ENCODE measurements at places on chromosomes 1 and 21. TPM values are rescaled to one million over a fixed set of nuclear protein-coding genes. Genes with fewer than 3 reads are reported as not detected.

Gene PPP1R12B
- 51.8 TPM for polyA plus RNA-seq

GRCh38 chr1:228141226-228142044, 1.4 kb downstream of the GUK1 start:
- H3K4me3 ChIP-seq = peak overlapping the region; percentile 98
- DNase-seq = no peak
- H3K27ac ChIP-seq = peak overlapping the region; percentile 93
- H3K27me3 ChIP-seq = peaks cover 2% of the 10 kb centered on the region

DNA sequence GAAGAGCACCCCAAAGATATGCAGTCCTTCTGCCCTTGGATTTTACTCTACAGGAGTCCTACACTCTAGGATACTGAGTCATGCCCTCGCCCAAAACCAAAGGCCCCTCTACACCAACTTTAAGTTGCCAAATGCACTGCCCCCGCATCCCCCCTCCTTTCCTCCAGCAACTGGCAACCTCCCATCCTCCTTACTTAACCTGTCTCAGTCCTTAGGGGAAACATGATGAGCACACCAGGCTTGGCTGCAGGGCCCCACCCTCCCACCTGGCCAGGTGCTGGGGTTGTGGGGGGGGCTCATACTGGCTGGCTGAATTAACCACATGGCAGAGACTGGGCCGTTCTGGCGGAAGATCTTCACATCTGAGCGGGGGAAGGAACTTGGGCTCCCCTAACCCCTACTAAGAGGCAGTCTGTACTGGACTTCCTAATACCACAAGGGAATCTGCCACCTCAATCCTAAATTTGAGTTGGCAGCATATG, 1.2 kb downstream of the HDGF start:
- peak; percentile 61 for DNase-seq
- peak overlapping the region; percentile 89 for H3K4me3 ChIP-seq
- H3K27me3 ChIP-seq = no peaks in the 10 kb centered on the region
- H3K4me1 ChIP-seq = peaks cover 52% of the 10 kb centered on the region
- H3K36me3 ChIP-seq = peaks cover 3% of the 10 kb centered on the region
- peak overlapping the region; percentile 97 for H3K27ac ChIP-seq

- peak overlapping the region; percentile 41 for H3K27ac ChIP-seq
- H3K4me1 ChIP-seq = peaks cover 5% of the 10 kb centered on the region
- peaks cover 4% of the 10 kb centered on the region for H3K36me3 ChIP-seq
Observed at GRCh38 chr1:201982082-201982622, 296 bp upstream of the RNPEP start.

- peak within 1 kb of the TSS; percentile 83 for H3K4me3 ChIP-seq
- H3K27me3 ChIP-seq = no peaks in the 10 kb centered on the region
- DNase-seq = peak; percentile 86
- H3K27ac ChIP-seq = peak within 1 kb of the TSS; percentile 93
- no peaks in the 10 kb centered on the region for H3K36me3 ChIP-seq
- peaks cover 7% of the 10 kb centered on the region for H3K4me1 ChIP-seq
Observed at GRCh38 chr1:215566556-215567490, at the start of gene KCTD3. KCTD3 (plus strand) TSS chr1:215567304; CDS start chr1:215567686, 382 bp downstream.

DNA sequence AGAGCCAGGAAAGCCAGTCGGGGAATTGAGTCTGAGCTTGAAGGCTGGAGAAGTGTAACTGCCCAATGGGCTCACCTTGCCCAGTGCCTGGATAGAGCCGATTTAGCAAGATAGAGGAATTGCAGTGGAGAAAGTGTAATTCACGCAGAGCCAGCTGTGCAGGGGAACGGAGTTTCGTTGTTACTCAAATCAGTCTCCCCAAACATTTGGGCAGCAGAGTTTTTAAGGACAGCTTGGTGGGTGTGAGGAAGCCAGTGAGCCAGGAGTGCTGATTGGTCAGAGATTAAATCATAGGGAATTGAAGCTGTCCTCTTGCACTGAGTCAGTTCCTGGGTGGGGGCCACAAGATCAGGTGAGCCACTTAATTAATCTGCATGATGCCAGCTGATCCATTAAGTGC, 28.4 kb upstream of the NLRP3 start:
- no peak overlapping the region for H3K4me3 ChIP-seq
- no peak overlapping the region for H3K27ac ChIP-seq
- no peaks in the 10 kb centered on the region for H3K4me1 ChIP-seq
- no peak for DNase-seq

- no peaks in the 10 kb centered on the region for H3K27me3 ChIP-seq
- no peak overlapping the region for H3K4me3 ChIP-seq
- no peaks in the 10 kb centered on the region for H3K4me1 ChIP-seq
- no peak overlapping the region for H3K27ac ChIP-seq
- H3K36me3 ChIP-seq = no peaks in the 10 kb centered on the region
- DNase-seq = no peak
Observed at GRCh38 chr1:82321794-82322193, 521.1 kb downstream of the ADGRL2 start.

Gene SPRR2F
- 1.3 TPM for polyA plus RNA-seq

GRCh38 chr1:116371752-116372151, 1.3 kb upstream of the ATP1A1 start:
- H3K27me3 ChIP-seq = no peaks in the 10 kb centered on the region
- H3K4me3 ChIP-seq = no peak overlapping the region
- no peak for DNase-seq
- no peaks in the 10 kb centered on the region for H3K36me3 ChIP-seq
- H3K27ac ChIP-seq = peak overlapping the region; percentile 97

DNA sequence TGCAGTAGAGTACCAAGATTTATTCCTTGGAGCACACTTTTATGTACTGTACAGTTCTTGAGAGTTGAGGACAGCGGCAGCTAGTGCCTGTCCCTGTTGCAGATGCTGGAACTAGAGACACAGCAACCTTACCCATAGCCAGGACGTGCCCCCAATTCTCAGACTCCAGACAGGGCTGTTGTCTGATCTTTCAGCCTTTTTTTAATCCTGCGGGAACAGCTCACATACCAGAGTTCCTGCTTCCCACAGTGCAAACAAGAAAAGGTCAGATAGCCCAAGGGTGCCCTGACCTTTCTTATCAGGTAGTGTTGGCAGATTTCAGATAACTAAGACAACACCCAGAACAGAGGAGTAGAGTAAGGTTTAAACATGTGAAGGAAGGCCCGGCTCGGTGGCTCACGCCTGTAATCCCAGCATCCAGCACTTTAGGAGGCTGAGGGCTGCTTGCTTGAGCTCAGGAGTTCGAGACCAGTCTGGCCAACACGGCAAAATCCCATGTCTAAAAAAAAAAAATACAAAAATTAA, 78.5 kb downstream of the DOP1B start:
- H3K4me1 ChIP-seq = no peaks in the 10 kb centered on the region
- DNase-seq = no peak
- no peak overlapping the region for H3K4me3 ChIP-seq
- peaks cover 34% of the 10 kb centered on the region for H3K36me3 ChIP-seq

Gene MXRA8
- polyA plus RNA-seq = 346 TPM

GRCh38 chr1:209651138-209651587, 1.1 kb downstream of the LAMB3 start:
- DNase-seq = peak; percentile 88
- peaks cover 85% of the 10 kb centered on the region for H3K4me1 ChIP-seq
- H3K27ac ChIP-seq = peak overlapping the region; percentile 99
- H3K36me3 ChIP-seq = peaks cover 27% of the 10 kb centered on the region
- peak overlapping the region; percentile 50 for H3K4me3 ChIP-seq
- no peaks in the 10 kb centered on the region for H3K27me3 ChIP-seq

- no peaks in the 10 kb centered on the region for H3K27me3 ChIP-seq
- no peaks in the 10 kb centered on the region for H3K36me3 ChIP-seq
- DNase-seq = no peak
- H3K4me3 ChIP-seq = no peak overlapping the region
Observed at GRCh38 chr1:196344453-196344852, 263.8 kb downstream of the KCNT2 start.

Gene NBPF10
- polyA plus RNA-seq = 0.79 TPM

Gene CD244
- 2.1 TPM for polyA plus RNA-seq

DNA sequence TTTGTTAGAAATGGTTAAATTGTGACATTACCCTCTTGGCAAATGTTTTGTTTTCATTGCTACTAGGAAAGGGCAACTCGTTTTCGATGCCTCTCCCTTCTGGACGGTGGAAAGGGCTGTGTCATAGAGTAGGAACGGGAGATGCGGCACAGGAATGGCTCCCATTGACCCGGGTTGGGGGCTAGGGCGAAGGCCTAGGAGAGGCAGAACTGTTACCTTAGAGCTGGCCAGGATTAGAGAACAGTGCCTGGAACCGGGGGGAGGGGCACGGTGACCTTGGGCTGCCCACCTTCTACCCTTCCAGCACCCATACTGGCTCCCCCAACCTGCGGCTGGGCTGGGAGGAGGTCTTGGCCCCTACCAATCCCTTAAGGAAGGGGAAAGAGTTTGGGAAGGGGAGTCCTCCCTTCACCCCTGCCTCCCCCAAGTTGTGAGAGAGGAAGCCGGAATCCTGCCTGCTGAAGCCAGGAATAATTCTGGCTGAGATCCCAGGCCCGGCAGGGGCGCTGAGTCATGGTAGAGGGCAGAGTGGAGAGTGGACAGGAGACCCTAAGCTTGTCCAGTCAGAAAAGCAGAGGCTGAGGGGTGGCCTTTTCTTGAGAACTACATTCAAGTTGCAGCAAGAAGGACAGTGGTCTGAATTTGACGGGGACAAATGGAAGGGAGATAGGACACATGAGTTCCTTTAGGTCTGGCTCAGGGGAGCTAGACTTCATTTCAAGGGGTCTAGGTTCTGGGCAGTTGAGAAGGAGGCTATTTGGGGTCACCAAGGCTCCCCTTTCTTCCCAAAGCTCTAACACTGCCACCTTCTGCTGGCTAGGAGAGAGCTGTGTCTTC, 8.2 kb downstream of the LMNA start:
- peaks cover 84% of the 10 kb centered on the region for H3K4me1 ChIP-seq
- no peak overlapping the region for H3K4me3 ChIP-seq
- DNase-seq = no peak
- H3K27ac ChIP-seq = peak overlapping the region; percentile 93
- H3K27me3 ChIP-seq = no peaks in the 10 kb centered on the region

Gene OR2L13
- 0.09 TPM for polyA plus RNA-seq

Gene LPAR3
- 1.1 TPM for polyA plus RNA-seq

DNA sequence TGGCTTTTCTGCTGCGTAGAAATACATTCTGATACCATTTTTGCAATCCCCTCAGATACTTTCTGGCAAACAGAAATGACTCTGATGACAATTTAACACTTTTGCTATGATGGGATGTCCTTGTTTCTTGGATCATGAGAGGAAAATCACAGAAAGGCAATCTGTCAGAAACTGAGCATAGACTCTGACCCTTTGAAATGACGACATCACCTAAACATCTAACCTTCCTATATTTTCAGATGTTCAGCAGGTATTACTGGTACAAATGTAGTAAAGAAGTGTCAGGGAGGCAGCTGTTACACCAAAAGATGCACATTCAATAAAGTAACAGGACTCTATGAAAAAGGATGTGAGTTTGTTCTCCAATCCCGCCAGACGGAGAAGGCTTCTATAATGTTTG, 13.2 kb downstream of the CLCA1 start:
- no peaks in the 10 kb centered on the region for H3K27me3 ChIP-seq
- H3K4me3 ChIP-seq = no peak overlapping the region
- H3K36me3 ChIP-seq = no peaks in the 10 kb centered on the region

DNA sequence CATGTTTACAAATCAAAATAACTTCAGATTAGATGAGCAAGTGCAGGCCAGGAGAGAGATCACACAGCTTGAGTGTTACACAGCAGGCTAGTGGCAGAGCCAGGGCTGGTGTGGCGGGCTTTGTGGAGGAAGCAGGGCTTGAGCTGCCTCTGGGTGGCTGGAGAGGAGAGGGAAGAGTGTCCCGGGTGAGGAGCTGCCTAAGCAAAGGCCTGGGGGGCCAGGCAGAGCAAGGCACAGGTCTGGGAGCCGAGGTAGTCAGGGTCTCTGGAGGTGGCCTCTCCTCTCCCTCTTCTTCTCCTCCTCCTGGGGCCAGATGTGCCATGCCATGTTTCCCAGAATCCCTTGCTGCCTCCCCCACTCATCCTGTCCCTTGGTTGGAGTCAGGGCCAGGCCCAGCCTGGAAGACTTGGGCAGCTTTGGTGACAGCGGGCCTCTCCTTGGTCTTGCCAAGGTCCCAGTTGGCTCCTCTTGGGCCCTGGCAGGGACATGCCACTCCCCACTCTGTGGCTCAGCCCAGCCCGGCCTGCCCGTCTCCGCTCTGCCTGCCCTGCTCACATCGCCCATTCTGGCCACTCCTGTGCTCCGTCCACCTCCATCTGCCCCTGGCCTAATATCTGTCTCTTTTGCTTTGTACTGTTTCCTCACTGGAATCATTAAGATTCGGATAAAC, 70.3 kb downstream of the PTPRU start:
- peaks cover 7% of the 10 kb centered on the region for H3K4me1 ChIP-seq
- H3K27ac ChIP-seq = no peak overlapping the region
- DNase-seq = no peak
- peaks cover 20% of the 10 kb centered on the region for H3K36me3 ChIP-seq
- no peaks in the 10 kb centered on the region for H3K27me3 ChIP-seq

GRCh38 chr1:6912518-6912917, 127.3 kb downstream of the CAMTA1 start:
- H3K27me3 ChIP-seq = peaks cover 4% of the 10 kb centered on the region
- H3K4me3 ChIP-seq = no peak overlapping the region
- no peaks in the 10 kb centered on the region for H3K4me1 ChIP-seq
- H3K36me3 ChIP-seq = no peaks in the 10 kb centered on the region

Gene PIK3CD
- polyA plus RNA-seq = 16.1 TPM

Gene GOLT1A
- polyA plus RNA-seq = 113 TPM

- H3K4me3 ChIP-seq = no peak overlapping the region
- H3K36me3 ChIP-seq = no peaks in the 10 kb centered on the region
- no peak overlapping the region for H3K27ac ChIP-seq
- no peaks in the 10 kb centered on the region for H3K27me3 ChIP-seq
- no peak for DNase-seq
Observed at GRCh38 chr1:9009438-9010370, 16.5 kb downstream of the SLC2A7 start.

GRCh38 chr21:18430341-18430740, 26.8 kb upstream of the TMPRSS15 start:
- no peaks in the 10 kb centered on the region for H3K4me1 ChIP-seq
- H3K27me3 ChIP-seq = no peaks in the 10 kb centered on the region
- no peak for DNase-seq
- no peak overlapping the region for H3K27ac ChIP-seq

DNA sequence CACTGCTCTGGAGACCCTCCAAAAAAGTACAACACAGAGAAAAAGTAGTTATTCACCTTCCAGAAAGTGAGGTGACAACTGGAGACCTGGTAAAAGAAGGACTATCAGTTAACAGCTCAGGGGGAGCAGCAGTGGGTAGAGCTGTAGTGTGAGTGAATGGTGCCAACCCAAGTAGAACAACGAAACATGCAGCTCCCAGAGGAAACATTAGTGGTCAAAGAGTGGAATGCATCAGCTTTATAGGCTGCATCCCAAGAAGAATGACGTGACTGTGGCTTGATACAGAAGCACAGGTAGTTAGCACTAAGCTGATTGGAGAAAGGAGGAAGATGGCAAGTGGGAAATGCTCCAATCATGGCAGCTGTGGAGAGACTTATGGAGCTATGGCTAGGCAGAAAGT, 275.7 kb upstream of the CAMK1G start:
- no peak for DNase-seq
- H3K4me1 ChIP-seq = no peaks in the 10 kb centered on the region
- H3K36me3 ChIP-seq = no peaks in the 10 kb centered on the region
- no peak overlapping the region for H3K4me3 ChIP-seq
- no peak overlapping the region for H3K27ac ChIP-seq
